ENCODE measurements at places on chromosomes 6 and 20.

DNA sequence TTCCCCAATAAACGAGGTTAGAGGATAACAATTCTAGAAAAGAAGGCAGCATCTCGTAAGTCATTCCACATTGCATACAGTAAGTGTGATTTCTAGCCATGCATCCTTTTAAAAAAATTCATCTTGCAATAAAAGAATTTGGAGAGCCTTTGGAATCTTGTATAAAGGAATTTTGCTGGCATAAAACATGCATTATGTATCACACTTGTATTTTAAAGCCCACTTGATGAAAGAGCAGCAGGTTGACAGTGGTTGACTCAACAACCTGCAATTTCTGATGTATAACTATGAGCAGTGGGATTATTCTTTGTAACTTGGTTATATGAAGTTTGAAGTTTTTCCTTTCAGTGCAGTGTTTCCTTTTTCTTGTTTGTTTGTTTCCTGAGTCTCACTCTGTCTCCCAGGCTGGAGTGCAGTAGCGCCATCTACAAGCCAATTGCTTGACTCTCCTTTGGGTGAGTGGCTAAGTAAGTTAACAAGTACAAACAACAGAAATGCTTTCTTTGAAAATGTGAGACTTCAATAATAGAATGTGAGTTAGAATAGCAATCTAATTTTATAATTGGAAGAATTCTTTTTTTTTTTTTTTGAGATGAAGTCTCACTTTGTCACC, 39.9 kb downstream of the JARID2 start:
- no peak for DNase-seq

GRCh38 chr20:25221592-25222460, 26.1 kb upstream of the PYGB start:
- no peak for DNase-seq

DNA sequence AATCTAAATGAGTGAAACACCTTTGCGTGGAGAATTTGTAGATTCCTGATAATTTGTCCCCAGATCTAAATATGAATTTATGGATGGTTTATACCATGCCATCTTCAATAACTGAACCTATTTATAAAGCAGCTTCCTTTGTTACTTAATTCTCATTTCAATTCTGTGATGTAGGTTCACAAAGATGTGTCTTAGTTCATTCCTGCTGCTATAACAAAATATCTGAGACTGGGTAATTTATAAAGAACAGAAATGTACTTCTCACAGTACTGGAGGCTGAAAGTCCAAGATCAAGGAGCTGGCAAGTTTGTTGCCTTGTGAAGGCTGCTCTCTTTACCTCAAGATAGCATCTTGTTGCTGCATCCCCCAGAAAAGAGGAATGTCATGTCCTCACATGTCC, 2.1 kb upstream of the TFB1M start:
- no peak for DNase-seq

- DNase-seq = no peak
These were observed 5.6 kb upstream of the GRM4 start for GRCh38 chr6:34151321-34152041.

GRCh38 chr6:16403831-16404230, 165.4 kb downstream of the GMPR start:
- DNase-seq = no peak

- no peak for DNase-seq
These were observed 42.3 kb downstream of the RALGAPB start for GRCh38 chr20:38514947-38515346.

DNA sequence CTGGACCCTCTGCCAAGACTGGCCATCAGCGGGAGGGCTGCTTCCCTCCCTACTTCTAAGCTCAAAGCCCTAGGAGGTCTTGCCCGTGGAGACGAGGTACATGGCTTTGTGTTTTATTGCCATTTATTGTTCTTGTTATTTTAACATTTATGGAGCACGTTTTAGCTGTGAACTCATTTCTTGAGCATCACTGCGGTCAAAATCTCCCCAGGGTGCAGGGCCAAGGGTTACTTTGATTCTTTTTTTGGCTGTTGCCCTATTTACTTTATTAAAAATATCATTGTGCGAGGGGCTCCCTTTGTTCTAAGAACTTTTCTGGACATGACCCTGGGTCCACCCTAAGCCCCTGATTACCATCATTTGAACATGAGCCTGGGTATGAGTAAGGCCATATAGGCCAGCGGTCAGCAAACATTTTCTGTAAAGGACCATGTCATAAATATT, 51.6 kb downstream of the EYA2 start:
- no peak for DNase-seq

DNA sequence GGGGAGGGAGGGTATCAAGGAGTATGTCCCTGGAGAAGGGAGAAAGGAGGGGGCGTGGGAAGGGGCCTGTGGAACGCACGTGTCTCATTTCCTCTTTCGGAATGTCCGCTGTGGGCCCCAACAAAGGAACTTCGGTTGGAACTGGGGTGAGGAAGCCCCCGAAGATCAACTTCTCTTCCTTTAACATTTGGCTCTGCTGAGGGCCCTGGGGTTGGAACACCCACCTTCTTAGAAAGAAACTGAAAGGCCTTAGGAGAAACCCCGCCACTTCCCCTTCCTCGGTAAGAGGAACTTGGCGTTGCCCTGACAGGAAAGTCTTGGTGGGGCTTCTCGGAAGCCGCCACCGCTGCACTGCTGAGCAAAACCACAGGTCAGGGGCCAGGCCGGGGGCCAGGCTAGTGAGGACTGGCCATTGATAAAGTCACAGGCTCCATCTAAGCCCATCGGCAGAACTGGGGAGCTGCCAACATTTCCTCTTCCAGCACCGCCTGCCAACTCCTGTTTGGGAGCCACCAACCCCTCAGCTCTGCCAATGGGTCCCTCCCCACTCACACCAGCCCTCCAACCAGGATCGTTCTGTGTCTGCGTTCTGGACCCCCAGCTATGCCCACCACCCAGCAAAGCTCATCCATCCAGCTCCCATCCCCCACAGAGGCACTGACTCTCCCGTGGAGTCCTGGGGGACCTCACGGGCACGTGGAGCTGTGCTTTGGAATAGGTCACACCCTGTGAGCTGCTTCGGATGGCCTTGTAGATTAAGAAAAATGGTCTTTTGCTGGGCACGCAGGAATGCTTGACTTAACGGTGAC, 44.8 kb downstream of the FGD2 start:
- DNase-seq = peak; percentile 80
